ENCODE measurements at places on chromosomes 7 and 10. TPM values are rescaled to one million over a fixed set of nuclear protein-coding genes. Genes with fewer than 3 reads are reported as not detected.

Gene FHIP2A
- 39.6 TPM for total RNA-seq

Gene ARMS2
- not detected for total RNA-seq

Gene RNF32
- total RNA-seq = not detected

Gene ZNF804B
- not detected for total RNA-seq

Gene PRR15
- total RNA-seq = 4.1 TPM

Gene NUDT1
- total RNA-seq = 26.0 TPM
